ENCODE measurements at places on chromosomes 7 and 10.

DNA sequence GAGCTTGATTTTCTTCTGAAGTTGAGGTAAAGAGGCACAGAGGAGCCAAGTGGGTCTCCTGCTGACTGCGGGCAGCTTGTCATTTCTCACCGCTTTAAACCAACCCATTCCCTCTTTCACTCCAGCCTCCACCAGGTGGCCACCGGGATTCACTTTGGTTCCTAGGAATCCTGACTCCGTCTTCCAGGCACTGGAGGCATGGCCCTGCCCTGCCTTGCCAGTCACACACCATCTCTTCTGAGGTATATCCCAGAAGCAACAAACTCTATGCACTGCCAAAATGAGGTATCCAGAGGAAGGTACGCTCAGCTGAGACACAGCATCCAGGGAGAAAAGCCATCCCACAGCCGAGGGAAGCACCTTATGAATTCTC is 280.8 kb downstream of the TNS3 start:
- DNase-seq = no peak

- no peak for DNase-seq
Measured at GRCh38 chr10:93873420-93874115, 20.2 kb upstream of the SLC35G1 start.

DNA sequence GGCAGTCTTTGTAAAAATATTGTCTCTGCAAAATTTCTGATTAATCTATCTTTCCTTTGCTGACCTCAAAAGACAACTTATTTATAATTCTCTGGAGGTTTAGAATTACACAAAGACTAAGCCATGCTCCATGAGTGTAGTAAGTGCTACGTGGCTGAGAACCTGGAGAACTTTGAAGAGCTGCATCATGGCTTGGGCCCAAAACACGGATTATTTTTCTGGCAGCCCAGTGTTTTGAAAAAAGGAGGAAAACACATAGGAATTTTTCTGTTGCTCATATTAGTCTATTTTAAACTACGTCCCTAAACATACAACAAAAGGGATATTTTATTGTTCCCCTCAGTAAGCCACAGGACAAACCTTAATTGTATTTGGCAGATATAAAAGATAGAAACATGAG is 360.7 kb upstream of the MYO3A start:
- no peak for DNase-seq

GRCh38 chr7:120583899-120584586 is 273.9 kb downstream of the TSPAN12 start:
- DNase-seq = no peak

DNA sequence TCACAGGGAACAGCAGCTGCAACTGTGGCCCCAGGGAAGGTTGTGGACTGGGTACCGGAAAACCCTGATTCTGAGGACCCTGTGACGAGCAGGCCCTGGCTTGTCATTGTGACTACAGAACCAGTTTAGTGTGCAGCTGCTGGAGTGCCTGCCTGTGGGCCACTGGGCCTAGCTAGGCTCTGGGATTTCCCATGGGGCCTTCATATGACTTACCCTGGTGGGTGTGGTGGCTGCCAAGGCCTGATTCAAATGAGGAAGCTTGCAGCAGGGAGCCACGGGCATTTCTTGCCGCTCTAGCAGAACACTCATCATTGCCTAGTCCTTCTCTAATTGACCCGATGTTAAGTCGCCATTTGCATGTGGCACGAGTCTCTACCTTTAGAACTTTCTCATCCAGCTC is 14.7 kb upstream of the CAMK2G start:
- no peak for DNase-seq

DNA sequence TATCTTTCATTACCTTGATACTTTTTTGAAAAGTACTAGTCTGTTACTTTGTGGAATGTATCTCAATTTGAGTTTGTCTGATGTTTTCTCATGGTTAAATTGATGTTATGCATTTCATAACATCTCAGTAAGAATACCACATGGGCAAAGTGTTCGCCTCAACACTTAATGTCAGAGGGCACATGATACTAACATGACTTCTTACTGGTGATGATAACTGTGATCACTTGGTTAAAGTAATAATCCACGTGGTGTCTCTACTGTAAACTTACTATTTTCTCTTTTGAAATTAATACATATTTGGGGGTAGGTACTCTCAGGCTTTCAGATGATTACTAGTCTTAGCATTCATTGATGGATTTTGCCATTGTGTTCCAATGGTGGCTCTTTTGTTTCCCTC is 2.2 kb downstream of the SDHAF3 start:
- no peak for DNase-seq

DNA sequence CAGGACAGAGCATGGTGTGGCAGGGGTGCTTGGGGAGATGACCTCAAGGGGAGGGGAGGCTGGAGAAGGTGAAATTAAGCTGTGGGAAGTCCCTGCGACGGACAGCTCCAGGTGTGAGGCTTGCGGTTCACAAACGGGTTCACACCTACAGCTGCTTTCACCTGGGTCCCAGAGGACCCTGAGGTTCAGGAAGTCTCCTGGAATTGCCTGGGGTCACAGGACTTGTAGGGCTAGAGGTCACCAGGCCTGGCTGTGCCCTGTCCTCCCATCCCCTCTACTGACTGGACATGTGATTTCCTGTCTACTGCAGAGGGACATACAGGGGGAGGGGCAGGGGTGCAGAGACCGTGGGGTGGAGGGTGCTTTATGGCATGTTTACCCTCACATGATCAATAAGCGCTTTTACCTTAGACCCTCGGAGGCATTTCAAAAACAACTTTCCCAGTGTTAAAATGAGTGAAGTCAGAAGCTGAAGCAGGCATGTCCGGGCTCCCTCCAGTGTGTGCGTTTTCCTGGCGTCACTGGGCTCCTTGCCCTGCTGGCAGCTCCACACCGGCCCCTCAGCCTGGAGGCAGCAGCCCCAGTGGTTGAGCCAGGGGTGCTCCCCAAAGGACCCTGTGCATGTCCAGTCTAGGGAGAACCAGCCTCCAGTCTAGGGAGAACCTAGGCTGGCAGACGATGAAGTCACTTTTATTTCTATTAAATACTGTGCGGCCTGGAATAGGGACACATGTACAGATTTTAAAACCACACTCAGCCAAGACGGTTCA is 66.6 kb upstream of the IGFBP3 start:
- no peak for DNase-seq

DNA sequence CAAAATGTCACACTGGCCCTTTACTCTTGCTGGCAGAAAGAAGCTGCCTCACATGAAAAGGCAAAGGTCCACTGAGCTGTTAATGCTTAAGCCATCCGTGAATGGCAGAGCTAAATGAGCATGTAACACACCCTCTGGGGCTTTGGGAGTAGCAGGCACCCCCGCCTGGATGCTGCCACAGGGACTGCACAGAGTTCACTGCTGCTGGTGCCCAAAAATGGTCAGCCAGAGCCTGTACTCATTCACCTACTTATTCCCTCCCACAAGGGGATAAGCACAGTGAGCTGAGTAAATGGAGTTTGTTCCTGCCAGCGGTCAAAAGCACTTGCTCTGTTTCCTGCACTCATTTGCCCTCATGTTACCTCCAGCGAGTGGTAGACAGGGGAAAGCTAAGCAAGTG is 374.0 kb upstream of the STEAP1 start:
- no peak for DNase-seq

DNA sequence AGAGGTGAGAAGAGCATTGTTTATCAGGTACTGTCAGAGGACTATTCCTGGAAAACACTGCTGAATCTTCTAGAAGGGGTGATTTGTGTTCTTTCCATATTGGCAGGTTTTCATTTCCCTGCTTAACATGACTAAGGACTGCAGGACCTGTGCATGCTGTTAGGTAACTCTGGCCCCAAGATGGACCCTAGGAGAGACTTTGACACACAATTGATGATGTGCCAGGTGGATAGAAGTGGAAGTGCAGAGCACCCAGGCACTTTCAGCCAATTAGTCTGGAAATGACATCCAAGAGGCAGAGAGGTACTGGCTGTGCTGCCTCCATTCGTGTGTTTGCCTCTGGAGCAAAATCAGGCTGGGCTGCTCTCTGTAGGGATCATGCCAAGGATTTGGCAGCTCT is 496.3 kb upstream of the GALNT17 start:
- no peak for DNase-seq

DNA sequence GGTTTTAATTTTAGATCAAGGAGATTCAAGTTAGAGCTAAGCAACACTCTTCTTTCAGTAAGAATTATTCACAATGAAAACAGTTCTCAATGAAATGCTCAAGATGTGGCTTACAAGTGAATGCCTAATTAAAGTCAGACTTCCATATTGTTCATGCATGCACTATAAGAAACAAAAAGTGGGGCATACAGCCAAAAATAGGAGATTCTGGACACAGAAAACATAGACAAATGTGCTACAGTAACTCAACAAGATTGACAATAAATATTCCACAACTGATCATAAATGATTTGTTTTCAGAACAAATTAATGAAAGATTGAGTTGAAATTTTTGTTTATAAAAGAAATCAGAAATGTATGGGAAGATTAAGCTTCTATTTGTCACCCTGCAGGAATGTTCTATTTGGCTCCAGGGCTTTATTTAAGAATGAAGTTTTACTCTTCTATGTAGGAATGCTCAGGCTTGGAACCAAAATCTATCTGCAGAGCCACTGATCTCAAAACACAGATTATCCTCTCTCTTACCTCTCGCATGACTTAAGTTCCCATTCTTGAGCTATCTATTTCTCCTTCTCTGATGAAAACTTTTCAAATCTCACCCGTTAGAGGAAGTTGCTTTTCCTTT is 89.0 kb upstream of the PIP4K2A start:
- DNase-seq = no peak

DNA sequence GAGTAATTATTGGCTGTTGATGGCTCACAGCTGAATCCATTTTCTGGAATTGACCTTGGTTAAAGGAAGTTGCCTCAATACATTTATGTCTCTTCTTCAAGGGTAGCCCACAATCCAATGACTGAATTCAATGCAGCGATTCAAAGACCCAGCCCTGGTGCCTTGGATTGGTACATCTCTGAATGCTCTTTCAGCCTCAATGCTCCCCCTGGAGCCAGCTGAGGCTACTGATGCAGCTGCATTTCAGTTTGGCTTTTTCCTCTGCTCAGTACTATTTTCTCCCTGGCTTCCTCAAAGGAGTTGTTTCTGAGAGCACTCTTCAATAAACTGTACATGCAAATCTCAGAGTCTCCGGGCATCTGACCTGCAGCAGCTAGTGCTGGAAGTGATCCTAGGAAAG is 633 bp upstream of the EBLN1 start:
- DNase-seq = no peak

GRCh38 chr10:99765672-99766301 is 16.7 kb upstream of the ABCC2 start:
- no peak for DNase-seq

GRCh38 chr10:104342941-104343411 is 4.7 kb upstream of the ITPRIP start:
- DNase-seq = no peak

DNA sequence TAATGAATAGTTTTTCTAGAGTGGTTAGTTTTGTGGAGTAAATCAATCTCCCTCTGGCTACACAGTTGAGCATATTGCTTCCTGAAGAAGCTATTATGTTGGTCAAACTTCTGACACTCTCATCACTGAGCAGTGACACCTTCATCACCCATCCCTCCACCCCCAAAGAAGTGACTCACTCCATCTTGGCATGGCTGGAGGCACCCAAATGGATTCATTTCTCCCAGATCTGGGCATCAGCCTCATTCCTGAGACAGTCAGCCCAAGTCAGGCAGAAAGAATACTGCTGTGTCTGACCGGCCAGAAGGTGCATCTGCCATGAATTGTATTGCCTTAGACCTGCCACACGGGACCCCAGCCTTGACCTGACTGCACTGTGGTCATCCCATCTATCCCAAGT is 117.0 kb upstream of the HABP2 start:
- no peak for DNase-seq

DNA sequence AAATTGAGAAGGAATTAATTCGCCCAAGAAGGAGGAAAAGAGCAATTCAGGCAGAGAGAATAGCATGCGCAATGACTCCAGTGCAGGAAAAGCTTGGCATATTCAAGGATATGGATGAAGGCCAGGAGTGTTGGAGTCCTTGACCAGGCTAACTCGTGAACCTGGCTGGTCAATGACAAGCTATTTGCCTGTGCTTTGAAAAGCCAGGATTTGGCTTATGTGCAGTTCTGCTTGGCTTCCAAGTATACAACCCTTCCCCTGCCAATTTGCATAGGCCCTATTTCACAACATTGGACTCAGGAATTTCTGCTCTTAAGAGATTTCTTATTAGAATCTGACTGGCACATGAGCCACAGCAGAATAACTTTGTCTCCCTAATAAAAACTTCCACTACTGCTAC is 72.3 kb upstream of the SP8 start:
- DNase-seq = no peak

GRCh38 chr10:101939008-101939648 is 95.5 kb upstream of the KCNIP2 start:
- no peak for DNase-seq

DNA sequence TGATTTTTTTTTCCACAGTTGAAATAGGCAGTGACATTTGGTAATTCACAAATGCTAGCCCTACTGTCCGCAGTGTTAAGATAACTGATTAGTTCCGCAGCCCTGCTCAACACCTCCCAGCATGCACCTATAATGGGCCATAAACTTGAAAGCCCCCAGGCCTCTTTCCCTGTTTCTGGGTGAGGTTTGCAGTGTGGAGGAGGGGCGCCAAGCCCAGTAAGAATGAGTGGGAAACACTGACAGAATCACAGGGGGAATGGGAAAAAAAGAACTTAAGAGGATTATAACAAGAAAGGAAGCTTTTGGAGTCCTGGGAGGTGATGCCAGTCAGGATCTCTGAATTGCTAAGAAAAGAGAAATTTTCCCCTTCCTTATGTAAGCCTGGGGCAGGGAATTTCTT is 39.6 kb upstream of the SP8 start:
- no peak for DNase-seq

GRCh38 chr10:43131906-43132305 is 6.3 kb upstream of the CSGALNACT2 start:
- no peak for DNase-seq

- DNase-seq = no peak
Measured at GRCh38 chr7:148340438-148341280, 249.9 kb upstream of the C7orf33 start.

DNA sequence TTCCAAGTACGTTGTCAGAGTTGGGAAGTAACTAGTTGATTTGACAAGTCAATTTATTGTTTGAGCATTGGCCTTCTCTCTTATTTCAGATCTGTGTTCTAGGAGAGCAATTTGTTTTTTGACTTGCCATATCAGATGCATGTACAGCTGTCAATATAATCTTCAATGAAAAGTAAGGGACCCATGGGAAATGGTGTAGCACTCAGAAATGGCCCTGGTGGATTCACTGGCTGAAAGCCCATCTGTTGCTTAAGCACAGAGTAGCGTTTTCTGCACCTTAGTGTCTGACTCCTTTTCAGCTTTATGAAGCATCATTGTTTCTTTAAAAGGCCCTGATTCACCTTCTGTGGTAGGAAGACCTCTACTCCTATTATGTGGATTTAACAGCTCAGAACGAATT is 10.2 kb downstream of the GARS1 start:
- no peak for DNase-seq

DNA sequence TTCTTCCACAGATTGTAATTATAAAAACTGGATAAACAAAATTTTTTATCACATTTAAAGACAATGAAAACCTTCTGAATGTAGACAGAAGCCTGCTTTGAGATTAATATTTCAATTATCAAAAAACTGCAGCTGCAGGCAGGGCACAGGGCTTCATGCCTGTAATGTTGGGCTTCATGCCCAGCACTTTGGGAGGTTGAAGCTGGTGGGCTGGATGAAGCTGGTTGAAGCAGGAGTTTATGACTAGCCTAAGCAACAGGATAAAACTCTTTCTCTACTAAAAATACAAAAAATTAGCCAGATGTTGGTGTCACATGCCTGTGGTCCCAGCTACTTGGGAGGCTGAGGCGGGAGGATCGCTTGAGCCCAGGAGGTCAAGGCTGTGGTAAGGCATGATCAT is 41.2 kb downstream of the PDZD8 start:
- no peak for DNase-seq

- no peak for DNase-seq
Measured at GRCh38 chr10:99689461-99689860, 30.2 kb downstream of the ENTPD7 start.
